ENCODE measurements at places on chromosomes 7 and 10.

DNA sequence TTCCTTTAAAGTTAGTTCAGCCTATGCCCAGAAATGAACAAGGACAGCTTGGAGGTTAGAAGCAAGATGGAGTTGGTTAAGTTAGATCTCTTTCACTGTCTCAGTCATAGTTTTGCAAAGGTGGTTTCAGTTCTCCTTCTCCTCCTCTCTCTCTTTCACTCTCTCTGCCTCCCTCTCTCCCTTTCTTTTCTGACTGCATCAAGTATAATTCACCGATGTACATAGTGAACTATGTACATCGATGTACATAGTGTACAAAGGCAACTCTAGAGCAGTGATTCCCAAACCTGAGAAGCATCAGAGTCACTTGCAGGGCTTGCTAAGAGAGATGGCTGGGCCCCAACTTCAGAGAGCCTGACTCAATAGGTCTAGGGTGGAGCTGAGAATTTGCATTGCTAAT is 1259.7 kb downstream of the TYW1 start:
- no peak for DNase-seq

- DNase-seq: no peak
Measured at GRCh38 chr7:68067845-68068244, 1071.2 kb downstream of the TYW1 start.

DNA sequence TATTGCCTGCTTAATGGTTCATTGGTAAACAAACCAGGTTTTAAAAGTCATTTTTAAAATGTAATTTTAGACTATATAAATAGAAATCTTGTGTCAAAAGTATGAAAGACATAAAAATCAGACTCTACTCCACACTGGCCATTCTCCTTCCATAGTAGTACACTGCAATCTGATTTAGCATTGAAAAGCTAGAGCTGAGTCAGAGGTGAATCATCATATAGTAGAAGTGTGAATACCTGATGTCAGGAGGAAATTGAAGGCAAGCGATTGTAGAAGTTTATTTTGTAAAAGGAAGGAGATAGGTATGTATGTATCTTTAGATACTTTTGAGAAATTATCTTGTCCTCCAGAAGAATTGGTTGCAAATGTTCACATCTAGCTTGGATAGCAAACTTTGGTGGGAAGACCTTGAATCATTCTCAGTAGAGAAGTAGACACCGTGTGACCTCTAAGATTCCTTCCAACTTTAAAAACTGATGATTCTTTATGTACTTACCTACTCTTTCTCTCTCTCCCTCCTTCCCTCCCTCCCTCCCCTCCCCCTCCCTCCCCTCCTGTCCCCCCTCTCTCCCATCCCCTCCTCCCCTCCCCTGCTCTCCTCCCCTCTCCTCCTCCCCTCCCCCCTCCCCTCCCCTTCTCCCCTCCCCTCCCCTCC is 88.1 kb downstream of the BTAF1 start:
- peak; percentile 61 for DNase-seq

GRCh38 chr7:6394114-6394513 is 53.6 kb downstream of the DAGLB start:
- DNase-seq: no peak

DNA sequence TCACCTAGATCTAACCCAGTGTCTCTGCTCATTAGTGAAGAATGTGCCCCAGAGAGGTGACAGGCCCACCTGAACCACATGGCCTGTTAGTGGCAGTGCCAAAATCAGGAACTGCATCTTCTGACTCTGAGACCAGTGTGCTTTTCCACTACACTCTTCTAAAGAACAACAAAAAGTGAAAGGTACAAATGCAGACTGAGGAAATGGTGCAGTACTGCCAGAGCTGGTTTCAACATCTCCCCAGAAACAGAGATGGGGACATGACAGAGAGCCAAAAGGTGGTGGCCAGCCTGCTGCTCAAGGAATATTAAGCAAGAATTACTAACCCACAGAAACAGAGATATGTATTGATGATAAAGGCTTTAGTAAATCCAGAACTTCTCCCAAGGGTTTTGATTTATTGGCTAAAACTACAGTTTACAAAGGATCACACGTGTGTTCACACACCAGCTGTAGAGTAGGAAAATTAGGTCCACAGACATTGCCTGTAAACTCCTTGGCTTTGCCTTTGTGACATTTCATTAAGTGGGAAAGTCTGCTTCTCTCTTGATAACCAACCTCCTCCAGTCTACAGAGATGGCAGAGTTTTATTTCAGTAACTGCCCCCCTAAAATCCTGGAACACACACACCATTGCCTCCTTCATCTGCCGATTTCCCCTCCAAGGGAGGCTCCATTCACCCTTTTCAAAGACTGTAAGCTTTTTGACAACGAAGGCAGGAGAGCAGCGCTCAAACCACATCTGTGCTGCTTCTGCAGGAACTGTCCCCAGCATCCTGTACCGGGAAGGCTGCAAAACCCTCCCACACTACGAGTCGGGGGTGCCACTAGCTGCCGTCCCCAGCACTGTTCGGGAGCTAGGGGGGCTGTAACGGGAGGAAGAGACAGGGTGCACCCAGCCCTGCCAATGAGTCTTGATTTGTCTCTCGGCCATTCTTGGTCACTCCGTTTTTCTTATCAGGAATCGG is 29.8 kb downstream of the GSDME start:
- DNase-seq: no peak

GRCh38 chr7:8070451-8071180 is 102.0 kb downstream of the GLCCI1 start:
- no peak for DNase-seq

DNA sequence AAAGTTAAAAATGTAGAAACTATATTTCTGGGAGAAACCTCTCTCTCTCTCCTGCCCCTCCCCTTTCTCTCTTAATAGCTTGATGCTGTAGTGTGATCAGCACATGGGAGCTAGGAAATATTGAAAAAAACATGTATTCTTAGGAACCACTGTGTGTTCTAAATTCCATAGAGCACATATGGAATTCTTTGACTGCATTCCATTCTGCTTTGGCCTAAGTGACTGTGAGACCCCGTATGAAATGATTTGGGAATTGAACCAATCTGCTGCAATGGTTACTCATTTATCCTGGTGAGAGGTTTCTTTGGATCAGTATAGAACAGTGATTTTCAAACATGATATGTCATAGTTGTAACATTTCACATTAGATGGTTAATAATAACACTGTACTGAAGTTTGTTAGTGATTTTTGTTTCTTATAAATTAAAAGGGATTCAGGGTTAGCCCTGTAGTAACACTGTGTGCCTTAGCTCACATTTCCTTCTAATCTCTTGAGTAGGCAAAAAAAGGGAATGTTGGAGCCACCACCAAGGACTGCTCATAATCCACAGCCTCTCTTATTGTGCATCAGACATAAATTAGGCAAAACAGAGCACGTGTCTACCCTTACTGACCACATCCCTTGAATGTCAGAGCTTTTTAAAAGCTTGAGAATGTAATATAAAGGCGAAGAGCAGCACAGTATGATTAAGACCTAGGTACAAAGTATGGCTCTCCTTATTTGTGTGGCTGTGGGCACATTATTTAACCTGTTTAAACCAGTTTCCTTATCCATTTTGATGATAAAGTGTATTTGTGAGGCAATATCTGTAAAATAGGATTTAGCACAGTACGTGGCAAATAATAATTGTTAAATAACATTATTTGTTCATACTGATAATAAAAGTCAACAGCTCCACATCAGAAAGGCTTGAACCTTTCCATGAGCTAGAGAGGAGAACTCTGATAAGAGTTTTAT is 69.1 kb downstream of the FAM185A start:
- no peak for DNase-seq

- DNase-seq: no peak
Measured at GRCh38 chr10:95845411-95845810, 62.4 kb upstream of the CC2D2B start.

GRCh38 chr10:21475393-21475792 is 50.1 kb downstream of the SKIDA1 start:
- no peak for DNase-seq

GRCh38 chr10:128867210-128867609 is 599.8 kb upstream of the MGMT start:
- no peak for DNase-seq

- no peak for DNase-seq
Measured at GRCh38 chr10:126776168-126776567, 105.7 kb upstream of the C10orf90 start.

DNA sequence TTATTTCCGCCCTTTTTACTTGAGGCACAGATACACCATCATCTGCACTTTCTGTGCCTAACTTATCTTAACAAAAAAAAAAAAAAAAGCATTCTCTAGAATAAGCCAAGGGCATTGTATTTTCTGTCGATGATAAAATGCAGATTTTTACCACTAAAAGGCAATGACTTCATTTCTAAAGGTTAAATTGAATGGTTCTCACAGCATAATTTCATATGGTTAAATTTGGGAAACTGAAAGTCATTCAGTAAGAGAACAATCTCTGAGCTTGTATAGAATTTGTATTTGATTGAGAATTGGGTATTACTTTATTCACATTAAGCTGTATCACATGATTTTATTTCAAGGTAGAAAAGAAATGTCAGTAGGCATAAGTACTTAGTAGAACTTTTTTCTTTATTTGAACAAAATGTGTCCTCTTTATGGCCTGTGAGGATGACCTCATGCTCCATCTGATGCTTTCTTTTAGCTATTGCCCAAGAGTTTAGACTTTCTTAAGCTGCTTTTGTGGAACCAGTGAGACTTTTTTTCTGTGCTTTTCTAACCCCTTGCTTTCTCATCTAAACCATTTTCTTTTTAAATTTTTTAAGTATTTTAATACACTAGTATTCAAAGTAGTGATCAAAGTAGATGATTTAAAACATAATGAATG is 110.3 kb downstream of the LRRC4 start:
- DNase-seq: no peak

- DNase-seq: no peak
Measured at GRCh38 chr10:97475936-97476594, 22.2 kb downstream of the MMS19 start.

DNA sequence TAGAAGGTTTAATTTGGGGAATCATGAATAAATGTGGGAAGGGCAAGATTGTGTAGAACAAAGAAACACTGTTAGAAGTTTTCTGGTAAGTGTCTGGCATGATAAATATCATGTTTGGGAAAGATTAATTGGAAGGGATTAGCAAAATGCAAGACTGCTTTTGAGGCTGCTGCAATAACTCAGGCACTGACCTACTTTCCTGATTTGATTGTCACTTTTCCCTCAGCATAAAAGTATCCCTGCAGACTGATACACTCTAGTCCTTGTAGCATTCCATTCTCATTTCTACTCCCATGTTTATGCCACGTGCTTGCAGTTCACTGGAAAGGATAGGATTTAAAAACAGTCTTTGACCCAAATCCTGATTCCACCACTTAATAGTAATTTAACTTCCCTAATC is 303.3 kb upstream of the SEMA3A start:
- DNase-seq: no peak

DNA sequence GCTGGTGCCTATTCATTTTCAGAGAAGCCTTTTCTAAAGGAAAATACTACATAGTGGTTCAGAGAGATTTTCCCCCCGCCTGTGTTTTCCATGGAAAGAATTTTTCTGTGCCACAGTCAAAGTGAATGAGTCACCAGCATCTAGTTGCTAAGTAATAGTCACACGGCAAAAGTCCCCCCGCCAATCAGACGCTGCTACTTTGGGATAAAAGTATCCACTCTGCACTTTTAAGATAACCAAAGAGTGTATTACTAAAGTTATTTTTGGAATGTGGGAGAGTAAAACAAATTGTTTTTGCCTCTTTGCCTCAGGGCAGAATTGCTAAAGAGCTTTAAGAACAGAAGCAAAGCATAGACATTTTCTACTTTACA is 23.5 kb downstream of the ABLIM1 start:
- peak; percentile 69 for DNase-seq

GRCh38 chr10:98478430-98479222 is 31.9 kb upstream of the HPS1 start:
- no peak for DNase-seq

GRCh38 chr10:104247513-104248146 is 7.1 kb upstream of the GSTO1 start:
- DNase-seq: no peak

DNA sequence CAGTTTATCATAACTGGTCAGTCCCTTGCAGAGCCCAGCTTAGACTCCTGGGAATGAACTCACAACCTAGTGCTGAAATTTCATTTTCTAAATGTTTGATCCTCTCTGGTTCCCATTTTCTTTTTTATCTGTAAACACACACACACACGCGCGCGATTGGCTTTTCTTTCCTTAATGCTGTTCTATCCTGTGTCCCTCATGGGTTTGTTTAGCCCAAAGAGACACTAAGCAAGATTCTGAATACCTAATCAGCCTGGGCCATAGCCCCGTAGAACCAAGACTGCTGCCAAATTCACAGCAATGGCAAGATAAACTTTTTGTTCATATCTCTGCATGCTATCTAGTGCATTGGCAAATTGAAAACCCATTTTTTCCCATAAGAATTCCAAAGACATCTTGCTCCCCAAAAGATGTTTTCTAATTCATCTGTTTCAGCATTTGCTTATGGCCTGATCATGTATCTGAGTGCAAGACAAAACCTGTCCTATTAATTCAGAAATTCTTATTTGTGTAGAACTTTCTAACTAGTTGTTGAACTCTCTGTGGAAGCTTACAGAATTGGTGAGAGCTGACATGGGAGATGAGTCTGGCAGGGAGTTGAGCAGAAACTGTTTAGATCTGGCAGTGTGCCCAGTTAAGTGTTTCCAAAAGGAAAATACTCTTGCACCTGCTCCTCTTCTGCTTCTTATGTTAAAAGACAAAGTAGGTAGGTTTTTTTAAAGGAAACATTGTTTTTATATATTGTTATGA is 1.8 kb upstream of the IFIT1 start:
- no peak for DNase-seq

DNA sequence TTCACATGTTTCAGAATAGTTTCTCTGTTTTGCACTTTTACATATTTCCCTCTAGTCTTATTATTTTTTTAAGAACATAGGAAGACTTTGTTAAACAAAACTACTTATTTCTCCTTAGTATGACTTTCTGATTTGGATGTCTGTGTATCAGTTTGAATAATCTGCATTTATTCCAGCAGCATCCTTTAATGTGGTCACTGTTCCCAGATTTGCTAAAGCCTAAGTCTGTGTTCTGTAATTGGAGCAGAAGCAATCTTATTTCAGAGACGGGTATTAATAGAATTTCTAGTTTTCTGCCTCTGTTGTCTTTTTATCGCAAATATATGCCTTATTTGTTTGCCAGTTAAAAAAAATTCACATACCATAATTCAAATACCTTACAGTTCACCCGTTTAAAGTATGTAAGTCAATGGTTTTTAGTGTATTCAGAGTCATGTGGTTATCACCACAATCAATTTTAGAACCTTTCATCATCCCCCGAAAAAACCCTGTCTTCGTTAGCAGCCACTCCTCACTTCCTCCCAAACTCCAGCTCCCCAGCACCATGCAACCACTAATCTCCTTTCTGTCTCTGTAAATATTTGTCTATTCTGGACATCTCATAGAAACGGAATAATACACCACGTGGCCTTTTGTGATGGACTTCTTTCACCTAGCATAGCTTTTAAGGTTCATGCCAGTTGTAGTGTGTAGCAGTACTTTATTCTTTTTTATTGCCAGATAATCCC is 58.7 kb downstream of the INPP5F start:
- DNase-seq: no peak

- no peak for DNase-seq
Measured at GRCh38 chr7:99447943-99448342, 9.2 kb downstream of the CPSF4 start.
